Activated CD8-positive, alpha-beta memory T cell treated with anti-CD3 and anti-CD28 coated beads for 24 hours (primary cell): ENCODE measurements at places on chromosomes 12 and 14.
A peak's percentile ranks its signal among the peaks of the same experiment; 100 is the strongest.

GRCh38 chr12:100141998-100142850 is 450 bp downstream of the BLTP3B start:
- DNase-seq, result peak; percentile 81

DNA sequence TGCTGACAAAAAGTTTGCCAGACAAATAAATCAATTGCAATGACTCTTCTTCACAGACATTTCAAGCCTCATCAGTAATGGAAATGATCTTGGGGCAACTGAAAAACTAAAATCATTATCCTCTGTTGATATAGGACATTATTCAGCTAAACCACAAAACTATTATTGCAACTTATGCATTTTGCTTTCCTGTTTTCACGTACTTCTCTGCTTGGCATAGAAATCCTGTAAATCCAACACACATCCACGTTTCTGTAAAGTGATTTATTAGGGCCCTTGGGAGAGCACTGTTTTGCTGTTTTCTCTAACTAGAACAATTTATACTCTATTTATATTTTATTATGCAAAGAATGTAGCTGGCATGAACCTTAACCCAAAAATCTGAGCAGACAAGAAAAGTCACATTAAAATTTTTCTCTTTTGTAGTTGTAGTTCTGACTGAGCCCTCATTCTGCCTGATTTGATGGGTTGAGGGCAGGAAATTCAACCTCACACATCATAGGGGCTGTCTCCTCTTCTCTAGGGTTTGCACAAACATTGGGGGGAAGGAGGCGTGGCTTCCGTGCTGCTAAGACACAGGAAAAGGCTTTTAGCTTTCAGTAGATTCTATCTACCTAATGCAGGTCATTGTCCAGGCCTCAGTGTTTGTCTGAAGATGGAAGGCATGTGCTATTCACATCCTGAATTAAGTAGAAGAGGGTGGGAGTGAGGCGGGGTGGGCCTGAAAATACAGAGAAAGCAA is 11.5 kb upstream of the NUP107 start:
- DNase-seq, result peak; percentile 68

DNA sequence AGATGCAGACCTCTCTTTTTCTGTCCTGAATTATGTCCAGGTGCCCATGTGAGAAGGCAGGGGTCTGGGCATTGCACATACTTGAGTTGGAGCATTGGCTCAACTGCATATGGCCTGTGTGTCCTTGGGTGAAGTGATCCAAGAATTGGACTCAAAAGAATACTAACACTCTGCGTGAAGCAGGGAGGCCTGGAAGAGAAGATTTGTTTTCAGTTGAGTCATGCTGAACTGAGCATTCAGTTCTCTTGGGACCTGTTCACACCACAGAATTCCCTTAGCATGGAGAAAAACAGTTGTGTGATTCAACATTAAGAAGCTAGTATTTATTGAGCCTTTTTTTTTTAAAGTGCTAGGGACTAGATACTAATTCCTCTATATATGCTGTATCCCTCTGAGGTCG is 164.7 kb upstream of the TBX3 start:
- no peak for DNase-seq

GRCh38 chr14:65780566-65780965 is 368.0 kb downstream of the FUT8 start:
- no peak for DNase-seq
